ENCODE measurements at places on chromosomes 7 and 10. TPM values are rescaled to one million over a fixed set of nuclear protein-coding genes. Genes with fewer than 3 reads are reported as not detected.
A peak's percentile ranks its signal among the peaks of the same experiment; 100 is the strongest.

- H3K4me3 ChIP-seq = no peak overlapping the region
- H3K36me3 ChIP-seq = no peaks in the 10 kb centered on the region
- no peak for DNase-seq
- H3K4me1 ChIP-seq = peaks cover 14% of the 10 kb centered on the region
- no peak overlapping the region for H3K27ac ChIP-seq
- no peaks in the 10 kb centered on the region for H3K27me3 ChIP-seq
These were observed 3.3 kb upstream of the SMO start for GRCh38 chr7:129184981-129185670.

DNA sequence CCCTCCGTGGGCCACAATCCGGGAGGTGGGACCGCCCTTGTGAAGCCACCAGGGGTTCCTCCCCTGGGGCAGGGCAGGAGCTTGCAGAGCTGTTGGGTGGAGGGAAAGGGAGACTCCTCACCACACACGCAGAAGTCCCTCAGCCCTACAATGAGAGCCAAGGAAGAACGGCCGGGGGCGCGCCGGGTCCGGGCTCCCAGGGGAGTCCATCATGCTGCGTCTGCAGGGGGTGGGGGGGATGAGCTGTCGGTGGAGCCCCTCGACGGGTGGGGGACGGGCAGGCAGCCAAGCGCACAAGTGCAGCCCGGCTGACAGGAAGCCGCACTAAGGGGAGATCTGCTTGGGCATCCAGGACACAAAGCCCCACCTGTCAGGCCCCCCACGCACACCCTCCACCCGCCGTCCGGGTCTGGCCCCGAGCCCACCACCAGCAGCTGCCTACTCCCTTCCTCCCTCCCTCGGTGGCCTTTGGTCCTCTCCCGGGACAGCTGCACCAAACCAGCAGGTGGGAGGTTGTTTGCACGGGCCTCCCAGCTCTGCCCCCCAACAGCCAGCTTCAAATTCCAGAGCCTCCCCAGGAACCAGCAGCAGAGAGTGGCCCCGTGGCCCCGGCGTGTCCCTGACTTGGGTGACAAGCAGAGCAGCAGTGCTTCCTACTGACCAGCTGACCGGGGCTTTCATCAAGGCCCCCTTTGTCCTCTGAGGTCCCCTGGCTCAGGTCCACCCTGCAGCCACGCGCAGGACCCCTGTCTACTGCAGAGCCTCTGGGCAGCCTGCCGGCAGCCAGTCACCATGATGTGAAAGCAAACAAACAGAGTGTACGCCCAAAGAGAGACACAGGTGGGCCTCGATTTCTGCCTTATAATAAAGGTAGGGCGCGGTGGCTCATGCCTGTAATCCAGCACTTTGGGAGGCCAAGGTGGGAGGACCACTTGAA lies 50.3 kb downstream of the HIP1 start:
- H3K4me3 ChIP-seq = no peak overlapping the region
- no peak for DNase-seq
- H3K27me3 ChIP-seq = no peaks in the 10 kb centered on the region
- H3K36me3 ChIP-seq = no peaks in the 10 kb centered on the region
- H3K4me1 ChIP-seq = no peaks in the 10 kb centered on the region

DNA sequence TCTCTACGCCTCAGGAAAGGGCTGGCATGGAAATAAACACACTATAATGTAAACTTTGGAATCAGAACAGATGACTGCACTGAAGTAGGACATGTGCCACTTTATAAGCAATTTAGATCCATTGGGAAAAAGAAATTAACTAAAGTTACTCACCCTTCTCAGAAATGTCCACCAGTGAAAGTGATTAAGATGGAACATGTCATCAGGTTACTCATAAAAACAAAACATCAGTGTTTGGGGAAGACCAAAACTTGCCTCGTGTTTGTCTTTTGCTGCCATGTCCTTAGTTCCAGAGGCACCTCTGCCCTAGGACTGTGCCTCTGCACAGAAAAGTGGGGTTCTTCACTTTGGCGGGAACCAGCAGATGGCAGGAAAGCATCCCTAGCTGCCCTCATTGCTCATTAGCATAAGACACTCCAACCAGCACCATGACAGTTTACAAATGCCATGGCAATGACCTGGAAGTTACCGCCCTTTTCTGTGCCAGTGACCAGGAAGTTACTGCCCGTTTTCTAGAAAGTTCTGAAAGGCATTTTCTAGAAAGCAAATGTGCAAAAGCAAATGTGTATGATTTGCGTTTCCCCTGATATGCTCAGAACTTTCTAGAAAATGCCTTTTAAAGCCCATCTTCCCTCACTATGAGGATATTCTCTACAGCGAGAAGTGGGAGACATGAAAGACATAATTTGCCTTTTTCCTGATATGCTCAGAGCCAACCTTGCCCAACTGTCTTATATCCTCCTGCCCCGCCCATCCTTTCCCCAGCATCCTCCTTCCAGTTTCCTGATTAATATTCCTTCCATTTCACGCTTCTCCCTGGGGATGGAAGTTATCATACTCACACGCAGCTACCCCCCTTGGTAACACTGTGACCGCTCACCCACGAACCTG lies 258.2 kb downstream of the USP6NL start:
- no peak overlapping the region for H3K27ac ChIP-seq
- no peaks in the 10 kb centered on the region for H3K36me3 ChIP-seq
- no peaks in the 10 kb centered on the region for H3K27me3 ChIP-seq
- no peak for DNase-seq
- no peaks in the 10 kb centered on the region for H3K4me1 ChIP-seq

- H3K4me1 ChIP-seq = peaks cover 16% of the 10 kb centered on the region
- H3K27ac ChIP-seq = no peak overlapping the region
- no peaks in the 10 kb centered on the region for H3K36me3 ChIP-seq
- H3K4me3 ChIP-seq = no peak overlapping the region
- no peaks in the 10 kb centered on the region for H3K27me3 ChIP-seq
These were observed 21.8 kb downstream of the STN1 start for GRCh38 chr10:103896225-103896624.

- H3K27ac ChIP-seq = peak overlapping the region; percentile 80
- no peaks in the 10 kb centered on the region for H3K36me3 ChIP-seq
- DNase-seq = peak; percentile 73
These were observed 7.9 kb upstream of the ATE1 start for GRCh38 chr10:121935702-121936101.

- peaks cover 6% of the 10 kb centered on the region for H3K4me1 ChIP-seq
- H3K27me3 ChIP-seq = no peaks in the 10 kb centered on the region
- no peaks in the 10 kb centered on the region for H3K36me3 ChIP-seq
- no peak overlapping the region for H3K4me3 ChIP-seq
- no peak overlapping the region for H3K27ac ChIP-seq
These were observed 144.2 kb upstream of the TNRC18 start for GRCh38 chr7:5567790-5568189.

DNA sequence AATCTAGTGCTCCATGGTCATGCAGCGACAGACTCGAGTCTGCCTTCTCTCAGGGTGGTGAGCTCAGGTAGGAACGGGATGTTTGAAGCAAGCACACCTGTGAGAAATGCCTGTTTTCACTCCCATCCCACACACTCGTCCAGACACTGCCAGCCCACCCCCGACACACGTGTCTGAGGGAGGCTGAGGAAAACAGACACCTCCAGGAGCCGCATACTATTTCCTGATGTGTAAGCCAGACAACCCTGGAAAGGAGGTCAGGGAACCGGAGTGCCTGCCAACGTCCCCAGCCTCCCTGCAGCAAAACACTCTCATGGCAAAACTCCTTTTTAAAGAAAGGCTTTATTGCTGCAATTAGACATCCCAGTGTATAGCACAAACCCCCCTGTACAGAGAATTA lies 80.2 kb downstream of the ALOX5 start:
- H3K4me1 ChIP-seq = no peaks in the 10 kb centered on the region
- H3K27ac ChIP-seq = no peak overlapping the region
- H3K27me3 ChIP-seq = no peaks in the 10 kb centered on the region
- DNase-seq = no peak

GRCh38 chr7:149302222-149302621 lies 40.2 kb downstream of the ZNF783 start:
- H3K4me1 ChIP-seq = no peaks in the 10 kb centered on the region
- H3K27me3 ChIP-seq = no peaks in the 10 kb centered on the region

DNA sequence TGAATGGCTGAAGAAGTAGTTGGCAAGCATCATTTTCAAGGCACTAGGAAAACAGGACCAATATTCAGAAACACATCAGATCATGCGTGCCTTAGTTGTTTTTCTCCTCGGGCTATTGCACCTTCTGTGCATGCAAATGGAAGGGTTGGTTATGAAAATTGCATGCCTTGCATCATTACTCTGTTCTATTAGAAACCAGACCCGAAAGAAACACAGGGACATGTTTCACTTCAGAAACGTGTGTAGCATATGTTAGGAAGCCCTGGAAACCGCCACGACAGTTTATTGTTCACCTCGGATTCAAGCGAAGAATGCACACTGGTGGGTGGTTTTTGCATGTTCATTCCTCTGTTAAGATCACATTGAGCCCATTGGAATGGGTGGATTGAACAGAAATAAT lies 214.7 kb downstream of the FRMD4A start:
- DNase-seq = no peak
- no peaks in the 10 kb centered on the region for H3K4me1 ChIP-seq
- no peaks in the 10 kb centered on the region for H3K27me3 ChIP-seq
- no peak overlapping the region for H3K4me3 ChIP-seq

- no peak for DNase-seq
- H3K27ac ChIP-seq = no peak overlapping the region
- H3K27me3 ChIP-seq = peaks cover 51% of the 10 kb centered on the region
- no peaks in the 10 kb centered on the region for H3K36me3 ChIP-seq
These were observed 1.2 kb upstream of the AMPH start for GRCh38 chr7:38632411-38632810.

DNA sequence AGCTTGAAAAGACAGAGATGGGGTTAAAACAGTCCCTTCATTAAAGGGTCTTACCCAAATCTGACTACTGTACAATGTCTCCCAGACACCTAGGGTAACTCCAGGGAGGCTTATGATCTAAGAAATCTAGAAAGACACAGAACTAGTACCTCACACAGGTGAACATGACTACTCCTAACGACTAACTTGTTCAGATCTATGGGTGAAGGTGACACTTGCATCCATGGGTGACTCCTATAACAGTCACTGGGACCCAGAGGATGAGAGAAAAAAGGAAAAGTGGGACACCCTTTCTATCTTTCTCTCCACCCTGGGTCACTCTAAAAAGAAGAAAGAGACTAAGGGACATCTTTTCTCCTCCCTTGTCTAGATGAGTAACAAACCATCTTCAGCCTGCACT lies 19.2 kb downstream of the AKR1C8 start:
- no peaks in the 10 kb centered on the region for H3K36me3 ChIP-seq
- H3K4me1 ChIP-seq = no peaks in the 10 kb centered on the region
- H3K4me3 ChIP-seq = no peak overlapping the region
- DNase-seq = no peak

- no peak overlapping the region for H3K27ac ChIP-seq
- no peak overlapping the region for H3K4me3 ChIP-seq
- no peaks in the 10 kb centered on the region for H3K27me3 ChIP-seq
- peak; percentile 11 for DNase-seq
These were observed 88.3 kb downstream of the PTPRZ1 start for GRCh38 chr7:121961089-121961867.

GRCh38 chr7:108196004-108196403 lies 65.8 kb upstream of the LAMB4 start:
- H3K4me3 ChIP-seq = no peak overlapping the region
- no peak for DNase-seq
- H3K4me1 ChIP-seq = no peaks in the 10 kb centered on the region
- no peak overlapping the region for H3K27ac ChIP-seq
- H3K27me3 ChIP-seq = no peaks in the 10 kb centered on the region

GRCh38 chr10:124035928-124036558 lies 57.4 kb downstream of the CHST15 start:
- H3K27ac ChIP-seq = no peak overlapping the region
- H3K4me1 ChIP-seq = peaks cover 4% of the 10 kb centered on the region
- no peak overlapping the region for H3K4me3 ChIP-seq
- peak; percentile 67 for DNase-seq

DNA sequence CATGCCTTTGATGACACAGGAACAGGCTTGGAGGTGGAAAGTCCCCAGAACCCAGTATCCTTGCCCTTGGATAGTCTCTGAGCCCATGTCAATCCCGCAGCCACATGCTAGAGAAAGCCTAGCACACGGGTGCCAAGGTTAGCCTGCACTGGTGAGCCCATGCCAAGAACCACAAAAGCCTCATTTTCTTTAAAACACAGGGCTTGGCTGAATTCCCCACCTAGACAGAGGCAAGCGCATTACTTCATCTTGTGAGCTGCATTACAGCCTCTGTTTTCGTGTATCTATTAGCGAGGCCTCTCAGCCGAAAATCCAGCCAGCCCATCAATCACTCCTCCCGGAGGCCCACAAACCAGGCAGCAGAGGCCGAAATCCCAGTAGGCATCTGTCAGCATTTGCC lies 314.9 kb upstream of the AUTS2 start:
- H3K4me3 ChIP-seq = no peak overlapping the region
- no peaks in the 10 kb centered on the region for H3K27me3 ChIP-seq
- DNase-seq = peak; percentile 35
- no peaks in the 10 kb centered on the region for H3K36me3 ChIP-seq
- no peak overlapping the region for H3K27ac ChIP-seq
- peaks cover 5% of the 10 kb centered on the region for H3K4me1 ChIP-seq

DNA sequence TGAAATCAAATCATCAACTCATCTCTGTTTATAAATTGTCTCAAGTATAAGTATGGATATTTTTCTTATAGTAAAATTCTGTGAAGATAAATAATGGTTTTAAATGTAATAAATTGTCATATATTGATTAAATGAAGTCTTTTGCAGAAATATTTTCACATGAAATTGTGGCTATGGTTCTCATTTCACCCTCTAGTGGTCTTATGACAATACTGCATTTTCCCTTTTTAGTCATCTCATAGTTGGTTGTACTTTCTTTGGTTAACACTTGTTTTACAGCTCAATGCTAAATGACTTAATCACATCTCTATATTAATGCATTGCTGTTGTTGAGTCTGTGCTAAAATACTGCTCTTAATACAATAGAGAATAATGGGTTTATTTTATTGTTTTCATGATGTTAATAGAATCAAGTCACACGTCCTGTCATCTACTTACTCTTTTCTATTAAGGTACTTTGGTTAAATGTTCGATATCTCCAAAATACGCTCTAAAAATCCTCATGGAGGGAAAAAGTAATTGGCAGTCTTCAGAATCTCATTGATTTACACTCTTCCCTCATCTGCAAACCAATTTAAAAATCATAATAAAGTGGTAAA lies 38.0 kb upstream of the CACNA2D1 start:
- no peaks in the 10 kb centered on the region for H3K4me1 ChIP-seq
- H3K36me3 ChIP-seq = no peaks in the 10 kb centered on the region
- H3K27me3 ChIP-seq = no peaks in the 10 kb centered on the region
- H3K27ac ChIP-seq = no peak overlapping the region
- H3K4me3 ChIP-seq = no peak overlapping the region

GRCh38 chr7:106110885-106111654 lies 1.0 kb downstream of the SYPL1 start:
- DNase-seq = no peak
- H3K36me3 ChIP-seq = no peaks in the 10 kb centered on the region
- H3K4me3 ChIP-seq = peak overlapping the region; percentile 95
- peaks cover 25% of the 10 kb centered on the region for H3K4me1 ChIP-seq
- H3K27ac ChIP-seq = peak overlapping the region; percentile 100

ZNF735 gene
- not detected for total RNA-seq

ZNF716 gene
- not detected for total RNA-seq

CPA2 gene
- 298 TPM for total RNA-seq

INHBA gene
- total RNA-seq = 10.8 TPM

PHYHIPL gene
- total RNA-seq = 39.3 TPM

SLC29A3 gene
- total RNA-seq = 8.4 TPM

SLC16A9 gene
- total RNA-seq = 3.8 TPM

PKD2L1 gene
- not detected for total RNA-seq

MYOZ1 gene
- total RNA-seq = 0.50 TPM
